ENCODE measurements at places on chromosomes 12 and 14.

GRCh38 chr12:107584563-107584962 lies 101.0 kb upstream of the PWP1 start:
- DNase-seq: no peak

DNA sequence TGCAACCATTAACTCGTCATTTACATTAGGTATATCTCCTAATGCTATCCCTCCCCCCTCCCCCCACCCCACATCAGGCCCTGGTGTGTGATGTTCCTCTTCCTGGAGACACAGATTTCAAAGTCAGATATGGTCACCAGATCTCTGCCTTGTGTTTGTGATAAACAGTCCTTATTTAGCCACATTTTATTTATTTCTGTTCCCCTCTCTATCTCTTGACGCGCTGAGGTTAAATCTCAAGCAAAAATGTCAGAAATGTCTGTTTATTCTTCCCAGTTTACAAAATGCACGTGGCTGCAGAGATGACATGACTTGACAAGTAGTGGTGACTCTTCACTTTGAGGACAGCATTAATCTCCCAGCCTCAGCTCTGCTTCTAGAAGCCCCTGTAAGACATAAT lies 11.5 kb upstream of the RASSF3 start:
- DNase-seq: no peak

DNA sequence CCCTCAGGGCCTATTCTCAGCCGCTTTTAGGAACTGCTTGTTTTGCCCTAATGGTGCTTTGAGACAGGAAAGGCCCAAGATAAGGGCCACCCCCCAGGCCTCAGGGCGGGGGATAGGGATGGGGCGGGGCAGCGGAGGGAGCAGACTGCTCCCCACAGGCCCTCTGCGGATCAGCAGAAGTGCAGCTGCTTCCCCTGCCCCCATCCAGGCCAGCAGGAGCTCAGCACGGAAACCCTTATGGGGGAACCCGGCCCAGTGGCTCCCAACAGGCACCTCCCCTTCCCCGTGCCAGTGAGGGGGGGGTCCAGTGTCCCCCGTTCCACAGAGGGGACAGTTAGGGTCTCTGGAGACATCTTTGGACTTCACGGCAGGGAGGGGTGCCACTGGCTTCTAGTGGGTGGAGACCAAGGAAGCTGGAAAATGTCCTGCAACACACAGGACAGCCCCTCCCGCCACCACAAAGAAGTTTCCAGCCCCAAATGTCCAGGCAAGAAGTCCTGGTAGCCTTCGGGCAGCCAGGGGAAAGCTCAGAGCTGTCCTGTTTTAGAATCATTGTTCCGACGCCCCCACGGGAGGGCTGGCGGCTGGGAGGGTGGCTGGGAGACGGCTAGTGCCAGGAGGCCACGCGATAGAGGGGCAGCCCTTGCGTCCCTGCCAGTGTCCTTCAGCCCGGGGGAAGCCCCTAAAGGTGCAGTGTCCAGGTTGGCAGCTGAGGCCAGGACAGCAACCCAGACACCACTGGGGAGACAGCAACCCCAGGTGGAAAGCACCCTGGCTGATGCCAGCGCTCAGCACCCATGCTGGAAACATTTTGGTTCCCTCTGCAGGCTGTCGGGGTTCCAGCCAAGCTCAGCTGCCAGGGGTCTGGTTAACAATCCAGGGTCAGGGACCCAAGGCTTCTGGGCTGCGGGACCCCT lies 10.4 kb upstream of the GPR132 start:
- DNase-seq: no peak

GRCh38 chr12:79927772-79928474 lies 7.0 kb downstream of the PPP1R12A start:
- DNase-seq: no peak
